Epithelial cell of proximal tubule (primary cell): ENCODE measurements at places on chromosomes 2 and 18.

- DNase-seq: no peak
Measured at GRCh38 chr18:11886577-11887110, 21.5 kb downstream of the MPPE1 start.

GRCh38 chr2:170142502-170142901 is 35.4 kb upstream of the MYO3B start:
- DNase-seq: no peak

- no peak for DNase-seq
Measured at GRCh38 chr2:229591611-229592010, 122.7 kb downstream of the DNER start.

DNA sequence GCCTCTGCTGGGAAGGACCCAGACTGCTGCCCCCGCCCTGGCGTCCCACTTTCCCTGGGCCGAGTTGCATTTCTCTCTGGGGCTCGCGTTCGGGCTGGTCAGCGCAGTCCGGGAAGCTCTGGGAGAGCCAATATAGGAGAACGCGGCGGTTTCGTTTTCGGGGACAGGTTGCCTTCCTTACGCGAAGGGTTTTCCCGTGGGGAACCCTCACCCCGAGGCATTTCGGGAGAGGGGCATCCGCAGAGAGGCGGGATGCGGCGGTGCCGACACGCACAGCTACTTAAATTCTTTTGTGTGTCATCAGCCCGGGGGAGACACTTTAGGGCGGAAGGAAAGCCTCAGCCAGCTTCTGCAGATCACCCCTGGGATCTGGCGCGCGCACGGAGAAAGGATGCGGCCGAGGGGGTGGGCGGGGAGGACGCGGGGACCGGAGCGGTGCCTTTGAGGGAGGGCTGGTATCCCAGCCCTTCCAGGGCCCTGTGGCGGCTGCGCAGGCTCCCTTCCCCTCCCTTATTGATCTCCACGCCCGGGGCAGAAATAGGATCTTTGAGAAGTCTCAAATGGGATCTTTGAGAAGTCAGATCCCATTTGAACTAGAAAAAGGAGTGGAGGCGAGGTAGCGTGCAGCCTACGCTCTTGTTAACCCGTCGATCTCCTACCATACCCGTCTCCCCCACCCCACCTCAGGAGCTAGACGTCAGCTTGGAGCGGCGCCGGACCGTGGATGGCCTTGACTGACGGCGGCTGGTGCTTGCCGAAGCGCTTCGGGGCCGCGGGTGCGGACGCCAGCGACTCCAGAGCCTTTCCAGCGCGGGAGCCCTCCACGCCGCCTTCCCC is 1.2 kb downstream of the GATA6 start:
- no peak for DNase-seq

- no peak for DNase-seq
Measured at GRCh38 chr2:109533823-109534222, 79.9 kb downstream of the SEPTIN10 start.

- no peak for DNase-seq
Measured at GRCh38 chr2:18387441-18388206, 172.8 kb downstream of the RDH14 start.

GRCh38 chr2:158890296-158890905 is 78.0 kb upstream of the TANC1 start:
- DNase-seq: no peak

GRCh38 chr2:113799375-113799774 is 42.9 kb upstream of the SLC35F5 start:
- no peak for DNase-seq
